ENCODE measurements at places on chromosomes 7 and 10. TPM values are rescaled to one million over a fixed set of nuclear protein-coding genes. Genes with fewer than 3 reads are reported as not detected.

GHRHR gene
- total RNA-seq = not detected

TEX47 gene
- total RNA-seq = not detected

GALNT17 gene
- total RNA-seq = 24.7 TPM

HOXA9 gene
- total RNA-seq = 7.4 TPM

GIMAP5 gene
- 17.4 TPM for total RNA-seq

GRM3 gene
- not detected for total RNA-seq
